ENCODE measurements at places on chromosomes 16 and 17.

DNA sequence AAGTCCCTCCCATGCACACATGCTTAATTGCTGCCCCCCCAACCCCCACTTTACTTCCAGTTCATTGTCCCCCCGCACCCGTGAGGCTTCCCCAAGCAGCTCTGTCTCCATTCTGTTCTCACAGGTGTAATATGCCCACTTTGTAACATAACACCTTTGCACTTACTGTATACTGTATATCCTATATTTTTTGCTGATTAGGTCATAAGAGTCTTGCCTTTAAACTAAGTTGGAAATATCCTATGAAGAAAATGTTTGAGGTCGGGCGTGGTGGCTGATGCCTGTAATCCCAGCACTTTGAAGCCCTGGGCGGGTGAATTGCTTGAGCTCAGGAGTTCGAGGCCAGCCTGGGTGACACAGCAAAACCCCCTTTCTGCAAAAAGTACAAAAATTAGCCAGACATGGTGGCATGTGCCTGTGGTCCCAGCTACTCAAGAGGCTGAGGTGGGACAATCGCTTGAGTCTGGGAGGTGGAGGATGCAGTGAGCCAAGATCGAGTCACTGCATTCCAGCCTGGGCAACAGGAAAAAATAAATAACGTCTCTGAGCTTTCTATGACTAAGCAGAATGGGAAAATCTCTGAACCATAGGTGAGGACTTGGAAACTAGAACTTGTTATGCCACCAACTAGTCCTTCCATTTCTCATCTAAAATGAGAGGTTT lies 76.1 kb downstream of the TNRC6C start:
- no peak for DNase-seq

- no peak for DNase-seq
These were observed 92.6 kb downstream of the CACNG1 start for GRCh38 chr17:67137026-67137370.

- DNase-seq, result no peak
These were observed 20.9 kb downstream of the KIFC3 start for GRCh38 chr16:57781349-57781740.

GRCh38 chr17:78348055-78348770 lies 11.7 kb downstream of the SOCS3 start:
- DNase-seq, result no peak

DNA sequence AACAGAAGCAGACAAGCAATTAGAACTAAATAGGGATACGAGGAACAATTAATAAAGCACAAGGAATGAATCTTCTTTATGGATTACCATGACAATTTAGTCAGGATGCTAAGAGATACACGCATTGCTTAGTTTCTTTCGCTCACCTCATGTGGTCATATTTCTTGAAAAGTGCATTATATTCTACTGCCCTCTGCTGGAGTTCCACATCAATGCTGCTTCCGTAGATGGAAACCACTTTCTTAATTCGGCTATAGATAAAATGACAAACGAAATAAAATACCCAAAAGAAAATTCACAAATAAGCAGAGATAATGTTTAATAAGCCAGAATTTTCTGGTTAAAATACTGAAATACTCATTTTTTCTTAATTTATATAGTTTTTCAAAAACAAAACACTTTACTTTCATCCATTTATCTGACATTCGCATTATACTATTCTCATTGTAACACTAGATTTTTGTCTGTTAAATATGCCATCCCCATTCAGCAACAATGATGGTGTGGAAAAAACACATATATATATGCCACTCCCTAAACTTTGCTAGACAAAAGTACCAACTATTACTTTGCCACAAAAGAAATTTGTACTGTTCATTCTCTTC lies 22.0 kb upstream of the PHLPP2 start:
- DNase-seq, result no peak

GRCh38 chr16:79114759-79115158 lies 485.8 kb downstream of the MAF start:
- no peak for DNase-seq

DNA sequence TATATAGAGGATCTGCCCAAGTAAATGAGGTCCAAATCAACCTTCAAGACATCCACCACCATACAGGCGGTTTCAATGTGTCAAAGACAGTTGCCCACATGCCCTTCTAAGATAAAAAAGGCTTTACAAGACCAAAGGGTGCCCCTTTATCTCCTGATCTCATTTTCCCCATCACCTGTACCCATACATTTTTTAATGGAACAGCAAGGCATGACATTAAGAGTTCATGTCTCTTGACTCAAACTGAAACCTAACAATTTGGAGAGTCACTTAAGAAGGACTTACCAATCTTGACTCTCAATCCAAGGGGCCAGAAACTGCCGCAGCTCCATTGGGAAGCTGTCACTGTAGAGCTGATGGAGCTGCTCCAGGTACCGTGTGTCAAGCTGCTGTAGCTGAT lies 40.1 kb downstream of the STAT3 start:
- no peak for DNase-seq

DNA sequence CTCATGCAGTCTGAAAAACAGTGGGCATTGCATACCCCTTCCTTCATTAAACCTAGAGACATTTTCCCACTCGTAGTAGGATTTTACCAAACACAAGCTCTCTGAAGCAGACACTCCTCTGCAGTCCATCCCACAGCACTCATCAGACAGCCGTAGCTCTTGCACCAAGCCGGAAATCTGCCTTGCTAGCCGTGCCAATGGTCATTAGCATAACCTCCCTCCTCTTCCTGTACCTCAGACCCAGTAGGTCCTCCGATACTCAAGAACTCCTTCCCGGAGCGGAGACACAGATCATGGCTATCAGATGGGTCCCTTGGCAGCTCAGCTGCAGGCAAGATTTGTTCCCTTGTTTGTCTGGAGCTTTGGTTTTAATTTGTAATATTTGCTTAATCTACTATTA lies 483.1 kb upstream of the PSMD7 start:
- no peak for DNase-seq

DNA sequence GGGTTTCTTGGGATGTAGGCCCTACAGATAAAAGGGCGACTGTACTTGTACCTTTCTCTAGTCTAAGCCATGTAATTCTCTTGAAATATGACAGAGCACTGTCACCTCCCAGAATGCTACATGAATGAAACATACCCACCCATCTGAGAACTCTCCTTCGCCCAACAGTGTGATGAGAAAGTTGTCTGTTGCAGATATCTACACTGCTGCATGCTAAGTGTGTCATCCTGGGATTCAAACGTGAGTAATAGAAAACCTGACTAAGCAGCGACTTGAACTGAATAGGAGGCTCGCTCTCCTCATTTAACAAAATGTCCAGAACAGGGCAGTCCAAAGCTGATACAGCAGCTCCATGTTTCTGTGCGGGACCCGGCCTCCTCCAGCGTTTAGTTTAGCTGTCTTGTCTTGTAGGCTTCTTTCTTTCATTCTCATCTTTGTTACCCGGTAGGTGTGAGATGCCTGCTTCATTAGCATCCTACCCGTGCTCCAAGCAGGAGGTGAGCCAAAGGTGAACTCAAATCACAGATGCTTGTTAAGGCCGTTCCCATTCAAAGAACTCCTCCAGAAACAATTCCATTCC lies 211.9 kb downstream of the PRKCA start:
- no peak for DNase-seq

- DNase-seq, result no peak
These were observed 15.8 kb upstream of the OGFOD3 start for GRCh38 chr17:82434216-82434565.

DNA sequence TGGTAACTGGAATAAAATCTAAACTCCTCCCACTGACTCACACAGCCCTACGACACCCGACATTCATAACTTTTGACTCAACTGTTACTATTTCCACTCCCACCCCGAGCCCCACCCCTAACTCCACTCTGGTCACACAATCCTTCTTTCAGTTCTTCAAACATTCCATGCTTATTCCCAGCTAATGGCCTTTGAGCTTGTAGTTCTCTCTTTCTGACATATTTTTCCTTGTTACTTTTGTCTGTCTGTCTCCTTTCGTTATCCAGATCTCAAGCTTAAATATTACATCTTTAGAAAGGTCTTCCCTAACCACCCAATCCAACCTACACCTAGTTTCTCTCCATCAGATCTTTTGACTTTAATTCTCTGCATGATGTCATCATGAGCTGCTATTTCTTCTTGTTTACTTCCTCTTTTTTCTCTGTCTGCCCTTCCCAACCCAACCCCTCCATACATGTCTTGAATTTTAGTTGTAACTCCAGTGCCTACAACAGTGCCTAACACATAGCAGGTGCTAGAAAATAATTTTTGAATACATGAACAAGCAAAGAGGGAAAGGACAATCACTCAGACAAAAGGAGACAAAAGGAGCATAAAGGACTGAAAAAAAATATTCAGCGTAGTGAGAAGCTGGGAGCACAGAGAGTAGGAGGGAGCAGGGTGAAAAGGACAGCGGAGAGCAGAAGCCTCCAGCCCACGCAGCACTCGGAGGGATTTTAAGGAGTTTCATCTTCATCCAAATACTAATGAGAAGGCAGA lies 65.2 kb upstream of the SMIM36 start:
- DNase-seq, result no peak

GRCh38 chr17:8503368-8503767 lies 67.7 kb downstream of the NDEL1 start:
- DNase-seq, result no peak

DNA sequence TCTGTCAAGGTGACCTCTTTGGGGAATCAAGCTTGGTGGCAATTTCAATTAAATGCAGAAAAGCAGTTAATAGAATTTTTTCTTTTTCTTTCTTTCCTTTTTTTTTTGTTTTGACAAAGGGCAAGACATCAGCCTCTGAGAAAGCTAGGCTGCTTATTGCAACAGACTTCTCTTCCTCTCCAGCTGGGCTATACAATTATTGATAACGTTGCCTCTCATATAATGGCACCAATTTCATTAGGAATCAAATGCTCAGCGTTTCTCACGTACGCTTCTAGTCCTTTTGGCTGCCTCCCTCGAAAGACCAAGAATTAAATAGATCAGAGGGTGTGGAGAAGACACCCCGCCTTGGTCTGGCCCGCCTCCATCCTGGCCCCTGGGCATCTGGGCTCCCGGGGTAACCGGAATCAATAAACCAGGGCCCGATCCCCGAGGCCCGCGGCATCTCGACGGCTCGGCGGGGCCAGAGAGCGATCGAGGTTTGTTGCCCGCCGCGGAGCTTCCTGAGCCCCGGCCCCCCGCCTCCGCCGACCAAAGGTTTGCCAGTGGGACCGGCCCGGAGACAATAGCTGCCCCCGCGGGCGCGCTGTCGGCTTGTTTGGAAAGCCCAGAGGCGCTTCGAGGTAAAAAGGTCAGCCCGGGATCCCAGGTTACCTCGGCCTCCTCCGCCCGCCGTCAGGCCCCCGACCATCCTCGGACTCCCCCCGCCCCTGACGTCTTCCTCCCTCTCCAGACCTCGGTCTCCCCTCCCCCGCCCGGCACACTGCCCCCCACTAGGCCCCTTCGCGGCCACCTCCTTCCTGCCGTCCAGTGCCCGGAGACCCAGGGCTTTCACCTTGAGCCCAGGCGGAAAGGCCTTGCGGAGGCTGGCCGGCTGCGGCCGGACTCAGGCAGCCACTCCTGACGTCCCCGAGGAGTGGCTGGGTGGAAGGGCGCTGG lies 3.9 kb downstream of the HOXB1 start:
- DNase-seq, result no peak

DNA sequence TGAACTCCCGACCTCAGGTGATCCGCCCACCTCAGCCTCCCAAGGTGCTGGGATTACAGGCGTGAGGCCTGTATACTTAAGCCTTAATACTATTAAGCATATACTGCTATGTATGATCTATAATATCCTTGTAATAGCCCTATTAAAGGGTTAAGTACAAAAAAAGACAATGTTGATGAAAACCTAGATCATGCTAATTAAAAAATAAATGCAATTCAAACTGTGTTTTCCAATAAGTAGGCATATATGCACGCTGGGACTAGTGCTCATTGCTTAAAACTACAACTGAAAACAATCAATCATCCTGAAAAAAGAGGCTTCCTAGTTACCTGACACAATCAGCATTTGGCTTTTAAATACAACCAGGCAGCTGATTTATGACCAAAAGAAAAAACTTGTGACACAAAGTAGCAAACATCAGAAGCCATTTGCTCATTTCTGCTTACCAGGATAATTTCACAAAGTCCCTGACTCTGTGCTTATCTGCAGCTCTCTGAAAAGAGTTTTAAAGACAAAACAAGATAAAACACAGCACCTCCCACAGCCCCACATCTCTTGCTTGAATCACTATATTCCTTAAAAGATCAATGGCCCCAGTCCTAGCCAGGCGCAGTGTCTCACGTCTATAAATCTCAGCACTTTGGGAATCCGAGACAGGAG lies 11.1 kb downstream of the ZNF385C start:
- no peak for DNase-seq

GRCh38 chr17:58330538-58330996 lies 2.0 kb upstream of the TSPOAP1 start:
- no peak for DNase-seq
